ENCODE measurements at places on chromosomes 6 and 20.

GRCh38 chr20:25277051-25277801 lies 29.3 kb downstream of the PYGB start:
- no peak for DNase-seq

GRCh38 chr6:169141671-169142537 lies 111.7 kb downstream of the THBS2 start:
- DNase-seq = no peak

DNA sequence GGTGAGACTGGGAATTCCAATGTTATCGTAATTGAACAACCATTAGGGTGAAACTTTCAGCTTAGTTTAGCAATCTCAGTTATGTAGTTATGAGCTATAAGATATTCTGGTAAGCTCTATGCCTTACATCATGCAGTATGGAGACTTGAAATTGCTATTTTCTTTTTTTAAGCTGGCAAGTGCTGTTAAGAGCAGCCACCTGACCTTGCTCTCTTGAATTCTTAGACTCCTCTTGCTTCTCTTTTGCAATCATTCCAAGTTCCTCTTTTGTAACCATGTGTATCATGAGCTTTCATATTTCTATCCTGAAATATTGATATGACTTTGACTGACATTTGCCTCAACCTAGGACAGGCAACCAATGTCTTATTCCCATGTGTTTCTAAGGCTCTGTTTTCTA lies 446.3 kb upstream of the SLC35B3 start:
- no peak for DNase-seq

DNA sequence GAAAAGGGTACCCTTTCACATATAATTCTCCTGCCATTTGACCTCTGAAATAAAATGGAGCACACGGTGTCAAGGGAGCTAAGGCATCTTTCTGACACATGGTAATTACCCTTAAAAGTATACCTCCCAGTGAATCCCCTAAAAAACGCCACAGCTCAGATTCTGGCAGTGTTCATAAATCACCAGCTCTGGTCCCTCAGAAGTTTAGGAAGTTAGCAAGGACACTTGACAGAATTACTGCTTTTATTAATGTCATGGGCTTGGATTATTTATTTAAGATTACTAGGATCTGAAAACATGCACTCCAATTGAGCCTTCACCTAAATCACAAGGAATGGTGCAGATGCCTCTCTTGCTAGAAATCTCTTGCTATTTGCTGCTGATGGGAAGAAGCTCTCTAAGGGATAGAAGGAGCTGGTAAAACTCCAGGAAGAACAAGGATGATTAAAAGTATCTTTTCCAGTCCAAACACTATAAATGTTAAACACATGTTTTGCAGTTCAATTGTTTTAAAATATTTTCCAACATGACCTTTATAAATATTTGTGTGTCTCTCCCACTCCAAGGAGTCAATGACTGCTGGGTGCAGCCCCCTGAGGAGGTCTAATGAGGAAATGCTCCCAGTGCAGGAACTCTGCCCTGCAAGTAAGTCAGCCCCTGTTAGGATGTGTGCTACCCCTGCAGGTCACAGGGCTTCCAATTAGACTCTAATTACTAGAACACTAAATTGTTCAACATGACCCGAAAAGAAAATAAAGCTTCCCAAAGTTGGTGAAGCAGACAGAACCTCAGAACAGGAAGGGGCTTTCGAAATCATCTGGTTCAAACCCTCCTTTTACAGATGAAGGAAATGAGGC lies 230.3 kb downstream of the TFAP2A start:
- no peak for DNase-seq

GRCh38 chr6:168979254-168979653 lies 274.4 kb downstream of the THBS2 start:
- no peak for DNase-seq

- DNase-seq = peak; percentile 85
Observed at GRCh38 chr6:31079656-31080261, 32.6 kb downstream of the C6orf15 start.

DNA sequence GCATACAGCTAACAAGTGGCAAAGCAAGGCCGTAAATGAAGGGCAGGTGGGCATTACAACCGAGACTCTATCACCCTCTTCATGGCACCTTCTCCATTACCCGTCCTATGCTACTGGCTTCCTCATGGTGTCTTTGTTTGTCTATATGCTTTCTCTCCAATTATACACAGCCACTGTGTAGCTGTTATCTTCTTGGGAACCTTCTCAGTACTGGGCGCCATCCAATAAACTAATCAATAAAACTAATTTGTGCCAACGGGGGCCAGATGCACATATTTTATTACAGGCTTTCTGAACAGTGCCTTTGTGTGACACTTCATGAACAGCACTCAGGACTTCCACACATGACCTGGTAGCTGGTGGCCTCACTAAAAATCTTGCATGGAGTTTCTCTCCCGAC lies 149.8 kb upstream of the PCSK2 start:
- no peak for DNase-seq

DNA sequence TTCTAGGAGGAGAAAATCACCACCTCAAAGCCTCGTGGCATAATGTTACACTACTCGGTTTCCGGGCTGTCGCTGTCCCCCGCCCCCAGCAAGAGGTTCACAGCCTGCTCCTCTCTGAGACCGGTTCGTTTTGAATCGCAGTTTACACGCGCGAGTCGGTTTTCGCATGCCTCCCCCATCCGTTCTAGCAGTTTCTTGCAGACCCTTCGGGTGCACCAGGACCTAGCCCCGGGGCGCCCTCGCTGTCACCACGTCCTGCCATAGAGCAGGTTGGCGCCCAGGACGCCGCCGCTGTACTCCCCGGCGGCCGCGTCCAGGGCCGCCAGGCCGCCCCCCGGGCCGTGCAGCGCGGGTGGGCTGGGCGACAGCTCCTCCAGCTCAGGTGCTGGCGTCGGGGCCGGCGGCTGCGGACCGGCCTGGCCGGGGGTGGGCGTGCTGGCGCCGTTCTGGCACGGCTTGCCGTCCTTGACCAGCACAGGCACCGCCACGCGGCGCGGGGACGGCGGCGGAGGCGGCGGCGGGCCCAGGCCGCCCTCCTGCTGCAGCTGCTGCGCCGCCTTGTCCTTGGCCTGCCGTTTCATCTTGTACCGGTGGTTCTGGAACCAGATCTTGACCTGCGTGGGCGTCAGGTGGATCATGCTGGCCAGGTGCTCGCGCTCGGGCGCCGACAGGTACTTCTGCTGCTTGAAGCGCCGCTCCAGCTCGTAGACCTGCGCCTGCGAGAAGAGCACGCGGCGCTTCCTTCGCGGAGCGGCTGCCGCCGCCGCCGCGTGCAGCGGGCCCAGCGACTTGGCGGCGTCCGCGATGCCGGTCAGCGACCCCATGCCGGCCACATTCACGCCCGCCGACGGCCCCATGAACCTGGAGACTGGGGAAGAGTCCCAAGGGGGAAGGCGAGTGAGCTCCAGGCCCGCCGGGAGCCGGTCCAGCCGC lies 1.4 kb downstream of the NKX2-4 start:
- peak; percentile 41 for DNase-seq

GRCh38 chr6:133341607-133342158 lies 100.5 kb downstream of the EYA4 start:
- no peak for DNase-seq

- DNase-seq = no peak
Observed at GRCh38 chr6:24476631-24477030, 12.7 kb downstream of the GPLD1 start.

DNA sequence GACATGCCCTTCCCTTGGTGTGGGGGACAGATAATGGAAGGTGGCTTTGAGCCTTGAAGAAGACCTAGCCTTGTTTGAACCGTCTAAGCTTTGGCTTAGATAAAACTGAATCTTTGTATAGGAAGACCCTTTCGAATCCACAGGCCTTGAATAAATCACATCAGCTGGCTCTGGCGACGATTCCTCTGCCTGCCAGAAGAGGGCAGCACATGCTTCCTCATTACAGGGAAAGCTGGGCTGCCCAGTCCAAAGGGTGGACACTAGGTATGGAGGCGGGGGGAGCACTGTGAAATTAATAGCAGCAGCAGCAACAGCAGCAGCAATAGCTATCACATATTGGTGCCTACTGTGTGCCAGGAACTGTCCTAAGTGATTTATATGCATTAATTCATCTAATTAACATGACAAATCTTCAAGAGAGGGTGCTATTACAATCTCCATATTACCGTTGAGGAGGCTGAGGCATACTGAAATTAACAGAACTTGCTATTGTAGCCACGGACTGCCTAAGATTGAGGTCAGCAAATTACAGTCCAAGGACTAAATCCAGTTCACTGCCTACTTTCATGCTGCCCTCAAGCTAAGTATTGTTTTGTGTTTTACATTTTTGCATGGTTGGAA lies 85.1 kb downstream of the CLIC5 start:
- peak; percentile 79 for DNase-seq

- DNase-seq = no peak
Observed at GRCh38 chr6:13831615-13832014, 17.3 kb upstream of the MCUR1 start.

DNA sequence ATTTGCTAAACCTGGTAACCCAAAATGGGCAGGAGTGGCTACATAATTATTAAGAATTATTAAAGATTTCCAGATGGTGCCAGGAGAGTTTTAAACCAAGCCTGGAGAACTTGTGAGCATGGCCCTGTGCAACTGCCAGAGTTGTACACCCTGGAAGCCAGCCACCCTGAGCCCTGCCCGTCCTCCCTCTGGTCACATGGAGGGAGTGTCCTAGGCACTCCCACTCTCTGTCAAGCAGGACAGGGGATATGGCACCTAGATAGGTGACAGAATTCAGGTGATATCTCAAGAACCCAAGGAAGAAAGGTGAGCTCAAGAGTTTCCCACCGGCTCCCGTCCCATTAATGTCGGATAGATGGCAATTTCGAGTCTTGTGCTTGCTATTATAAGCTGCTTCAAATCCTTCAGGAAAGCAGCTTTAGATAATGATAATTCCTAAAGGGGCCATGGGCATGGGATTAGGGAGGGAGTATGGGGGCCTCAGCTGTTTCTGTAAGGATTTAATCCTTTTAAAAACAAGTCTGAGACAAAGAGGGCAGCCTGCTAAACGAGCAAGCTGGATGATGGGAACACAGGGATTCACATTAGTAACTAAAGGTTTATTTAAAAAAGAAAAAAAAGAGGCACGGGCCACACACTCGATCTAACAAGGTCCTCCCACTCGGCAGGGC lies 169.1 kb downstream of the BMP7 start:
- DNase-seq = no peak

- DNase-seq = peak; percentile 88
Observed at GRCh38 chr20:62136283-62137091, 6.7 kb downstream of the PSMA7 start.
